Renal cortical epithelial cell (primary cell): ENCODE measurements at places on chromosomes 3 and 15. TPM values are rescaled to one million over a fixed set of nuclear protein-coding genes. Genes with fewer than 3 reads are reported as not detected.

USP19 gene
- total RNA-seq: 39.2 and 68.0 TPM in 2 replicates

MME gene
- total RNA-seq: 5.7 and 7.3 TPM in 2 replicates

SPTBN5 gene
- total RNA-seq: 0.35 and 2.5 TPM in 2 replicates

TRIM71 gene
- total RNA-seq: 0.65 and 0.87 TPM in 2 replicates

P2RY14 gene
- total RNA-seq: not detected in 2 replicates

TXNRD3 gene
- 9.5 and 11.5 TPM in 2 replicates for total RNA-seq

C15orf61 gene
- total RNA-seq: 1.2 and 1.9 TPM in 2 replicates
